Left colon (tissue), 2 donors: ENCODE measurements at places on chromosomes 12 and 14.
A peak's percentile ranks its signal among the peaks of the same experiment; 100 is the strongest.

DNA sequence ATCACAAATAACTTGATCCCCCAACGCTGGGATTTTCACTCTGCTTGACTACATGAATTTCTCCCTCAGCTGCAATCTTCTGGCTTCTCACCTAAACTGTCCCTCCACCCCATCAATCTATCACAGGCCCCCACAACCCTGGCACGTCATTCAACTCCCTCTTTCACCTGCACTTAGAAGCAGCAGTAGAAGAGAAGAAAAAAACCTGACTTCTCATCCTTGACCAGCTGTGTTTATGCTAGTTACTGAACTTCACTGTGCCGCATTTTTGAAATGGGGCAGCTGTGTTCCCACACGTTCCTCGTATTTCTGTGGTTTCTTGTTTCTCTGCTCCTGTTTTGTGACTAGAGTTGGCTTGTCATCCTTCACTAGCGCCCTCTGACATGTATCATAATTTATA lies 35.0 kb downstream of the ITPR2 start:
- no peak for DNase-seq

DNA sequence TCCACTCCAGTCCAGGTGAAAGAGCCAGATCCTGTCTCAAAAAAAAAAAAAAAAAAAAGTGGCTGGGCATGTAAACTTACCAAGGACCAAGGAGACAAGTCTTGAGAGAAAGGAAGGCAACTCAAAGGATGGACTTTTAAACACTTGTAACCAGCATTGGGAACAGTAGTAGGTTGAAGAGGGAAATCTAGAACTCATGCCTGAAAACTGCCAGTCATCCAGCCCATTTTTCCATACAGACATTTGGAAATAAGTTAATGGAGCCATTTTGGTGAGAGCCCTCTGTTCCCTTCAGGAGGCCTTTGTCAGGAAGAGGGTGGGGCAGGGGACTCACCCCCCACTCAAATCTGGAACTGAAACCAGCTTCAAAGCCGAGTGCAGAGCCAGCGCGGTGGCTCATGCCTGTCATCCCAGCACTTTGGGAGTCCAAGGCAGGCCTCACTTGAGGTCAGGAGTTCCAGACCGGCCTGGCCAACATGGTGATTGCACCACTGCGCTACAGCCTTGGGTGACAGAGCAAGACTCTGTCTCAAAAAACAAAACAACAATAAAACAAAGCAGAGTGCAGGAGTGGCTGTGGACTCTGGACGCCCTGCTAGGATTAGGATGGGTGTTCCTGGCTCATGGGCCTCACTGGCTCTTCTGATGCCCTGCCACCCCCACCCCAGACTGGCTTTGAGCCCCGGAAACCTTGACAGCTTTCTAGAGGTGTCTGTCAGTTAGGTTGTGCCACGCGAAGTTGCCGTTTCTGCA lies 1.6 kb upstream of the MLXIP start:
- DNase-seq = peak; percentile 70

GRCh38 chr12:3137268-3137781 lies 60.1 kb downstream of the TSPAN9 start:
- peak; percentile 14 for DNase-seq

DNA sequence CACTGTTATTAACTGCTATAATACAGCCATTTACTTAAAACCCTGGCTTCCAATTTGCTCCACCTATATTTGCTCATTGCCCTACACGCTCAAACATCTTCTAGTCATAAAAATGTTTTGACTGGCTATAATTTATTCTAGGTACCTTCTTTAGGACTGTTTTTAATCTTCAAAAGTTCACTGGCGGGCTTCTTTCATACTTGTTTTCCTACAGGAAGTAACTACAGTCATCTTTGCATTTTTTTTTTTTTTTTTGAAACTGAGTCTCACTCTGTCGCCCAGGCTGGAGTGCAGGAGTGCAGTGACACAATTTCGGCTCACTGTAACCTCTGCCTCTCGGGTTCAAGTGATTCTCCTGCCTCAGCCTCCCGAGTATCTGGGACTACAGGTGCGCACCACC lies 32.5 kb downstream of the MPHOSPH9 start:
- no peak for DNase-seq

DNA sequence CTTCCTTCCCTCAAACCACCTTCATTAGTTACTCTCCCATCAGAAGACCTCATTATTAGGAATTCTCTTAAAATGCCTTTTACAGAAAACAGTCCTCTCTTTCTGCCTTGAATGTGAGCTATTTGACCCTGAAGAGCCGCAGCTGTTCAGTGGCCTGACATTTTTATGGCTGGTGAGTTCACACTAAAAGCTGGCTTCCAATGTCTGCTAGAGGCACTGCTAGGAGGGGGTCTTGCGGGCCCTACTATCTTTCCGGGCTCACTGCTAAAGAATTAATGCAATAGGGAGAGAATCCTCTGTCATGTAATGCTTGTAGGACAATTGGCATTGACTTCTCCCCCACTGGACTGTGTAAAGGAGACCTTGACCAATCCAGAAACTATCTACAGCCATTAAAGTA lies 87.7 kb downstream of the GPR135 start:
- DNase-seq = no peak

DNA sequence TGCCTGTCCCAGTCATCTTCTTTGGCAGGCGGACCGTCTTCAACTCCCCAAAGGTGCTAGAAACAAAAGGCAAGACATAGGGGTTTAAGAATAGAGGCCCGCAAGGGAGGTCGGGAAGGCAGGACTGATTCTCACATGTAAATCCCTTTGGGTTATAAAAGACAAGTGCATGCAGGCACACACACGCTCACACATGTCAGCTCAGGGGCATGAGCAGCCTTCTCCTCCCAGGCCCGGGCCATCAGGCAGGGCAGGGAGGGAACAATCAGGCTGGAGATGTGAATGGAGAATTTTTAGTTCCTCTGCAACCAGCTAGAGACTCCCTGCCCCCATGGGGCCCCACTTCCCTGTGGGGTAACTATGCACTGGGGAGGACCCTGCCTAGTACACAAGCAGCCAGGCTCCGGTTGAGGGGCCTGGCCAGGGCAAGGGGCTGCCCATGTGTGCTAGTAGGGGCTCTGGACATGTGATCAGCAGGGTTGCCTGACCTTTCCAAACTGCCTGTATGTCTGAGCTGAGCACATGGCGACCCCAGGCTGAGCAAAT lies 107.2 kb downstream of the RBM19 start:
- no peak for DNase-seq

- DNase-seq = no peak
These were observed 207.9 kb downstream of the BMP4 start for GRCh38 chr14:53748691-53749090.

- DNase-seq = no peak
These were observed 246.2 kb upstream of the NPAS3 start for GRCh38 chr14:32692441-32692840.

- DNase-seq = no peak
These were observed 56.1 kb downstream of the CAPZA3 start for GRCh38 chr12:18794000-18794399.

DNA sequence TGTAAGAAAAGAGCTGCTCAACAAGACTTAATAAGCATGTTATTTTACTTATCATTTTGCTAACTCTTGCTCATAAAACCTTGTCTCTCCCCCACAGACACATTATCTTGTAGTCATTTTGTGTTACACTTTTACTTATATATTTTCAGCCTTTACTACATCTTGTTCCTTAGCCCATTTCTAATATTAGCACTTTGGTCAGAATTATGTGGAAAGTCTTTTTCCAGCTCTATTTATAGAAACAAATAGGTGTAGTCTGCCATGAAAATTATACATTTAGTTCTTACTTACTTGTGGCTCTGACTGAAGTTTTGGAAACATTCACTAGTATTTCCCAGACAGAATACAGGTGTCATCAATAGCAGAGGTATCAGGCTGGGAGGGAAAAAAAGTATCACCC lies 76.1 kb downstream of the TMEM116 start:
- DNase-seq = no peak

- peak; percentile 41 for DNase-seq
These were observed at the start of gene GPR68 for GRCh38 chr14:91244501-91244901. Gene GPR68, minus strand, starts transcription at chr14:91244704. Its CDS starts 9,654 bp downstream, at chr14:91235050.

GRCh38 chr12:69345742-69346141 lies 2.4 kb upstream of the LYZ start:
- no peak for DNase-seq

GRCh38 chr14:70789361-70789760 lies 20.0 kb downstream of the MAP3K9 start:
- peak; percentile 19 for DNase-seq

DNA sequence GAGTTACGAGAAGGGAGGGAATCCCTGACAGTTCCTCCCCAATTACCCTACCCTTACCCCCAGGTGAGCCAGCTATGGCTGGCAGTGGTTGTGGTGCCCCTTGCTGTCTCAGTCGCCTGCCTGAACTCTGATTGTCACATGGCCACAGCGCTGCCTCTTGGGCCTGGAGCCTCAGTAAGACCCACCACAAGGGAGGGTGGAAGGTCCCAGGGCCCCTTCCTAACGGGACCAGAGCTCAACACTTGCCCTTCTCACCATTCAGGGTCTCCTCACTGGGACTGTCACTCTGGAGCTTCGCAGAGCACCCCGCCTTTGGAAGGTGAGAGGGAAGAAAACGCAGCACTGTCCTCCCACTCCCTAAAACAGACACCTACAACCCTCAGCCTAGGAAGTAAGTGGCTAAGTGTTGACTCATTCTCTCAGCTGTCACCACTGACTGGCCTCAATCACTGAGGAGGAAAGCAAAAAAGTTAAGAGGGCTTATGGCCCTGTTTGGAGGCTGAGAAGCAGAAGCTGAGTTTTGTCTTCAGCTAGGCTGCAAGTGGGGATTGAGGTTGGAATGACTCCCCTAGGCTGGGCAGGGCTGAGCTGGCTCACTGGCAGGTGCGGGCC lies 1.0 kb downstream of the TMEM253 start:
- DNase-seq = no peak

DNA sequence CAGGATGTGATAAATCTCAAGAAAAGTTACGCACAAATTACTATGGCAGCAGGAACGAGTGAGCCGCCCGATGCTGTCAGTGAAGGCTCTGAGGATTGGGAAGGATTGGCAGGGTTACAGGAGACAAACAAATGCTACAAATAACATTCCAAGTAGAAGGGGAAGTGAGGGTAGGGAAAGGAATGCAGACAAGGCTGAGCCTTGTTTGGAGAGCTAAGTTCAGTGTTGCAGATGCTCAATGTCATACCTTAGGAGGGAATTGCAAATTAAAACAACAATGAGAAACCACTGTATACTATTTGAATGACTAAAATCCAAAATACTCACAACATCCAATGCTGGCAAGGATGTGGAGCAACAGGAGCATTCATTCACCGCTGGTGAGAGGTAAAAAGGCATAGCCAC lies 1.3 kb downstream of the CLEC9A start:
- DNase-seq = no peak

DNA sequence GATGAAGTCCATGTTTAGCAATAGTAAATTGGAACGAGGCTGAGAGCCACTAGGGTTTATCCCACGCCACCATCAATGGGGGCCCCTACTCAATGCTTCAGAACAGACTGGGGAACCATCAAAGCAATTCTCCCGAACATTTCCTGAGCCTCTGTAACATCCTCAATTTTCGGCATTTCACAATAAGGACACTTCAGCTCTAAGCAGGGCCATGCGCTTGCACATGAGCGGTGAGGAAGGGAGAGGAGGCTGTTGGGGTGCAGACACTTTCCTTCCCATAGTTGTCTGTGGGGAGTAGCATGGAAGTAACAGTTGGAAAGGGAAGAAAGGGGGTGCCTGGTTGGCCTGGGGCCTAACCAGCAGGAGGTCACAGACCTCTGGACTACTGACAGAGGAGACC lies 129.9 kb upstream of the PRMT8 start:
- DNase-seq = no peak

DNA sequence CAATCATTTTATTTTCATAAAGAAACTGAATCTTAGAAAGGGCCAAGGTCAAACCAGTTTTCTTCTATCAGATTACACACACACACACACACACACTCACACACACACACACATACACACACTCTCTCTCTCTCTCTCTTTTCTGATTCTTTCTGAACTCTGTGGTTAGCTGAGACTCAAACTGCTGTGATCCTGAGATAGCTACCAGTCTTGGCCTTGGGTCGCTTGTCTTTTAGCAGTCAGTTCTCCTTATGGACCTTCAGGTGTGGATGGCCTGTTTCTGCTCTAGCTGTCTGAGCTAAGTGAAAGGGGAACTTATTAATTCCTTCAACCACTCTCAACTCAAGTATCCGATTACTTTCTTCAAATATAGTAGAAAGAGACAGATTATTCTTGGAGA lies 145.1 kb downstream of the GRIP1 start:
- no peak for DNase-seq

DNA sequence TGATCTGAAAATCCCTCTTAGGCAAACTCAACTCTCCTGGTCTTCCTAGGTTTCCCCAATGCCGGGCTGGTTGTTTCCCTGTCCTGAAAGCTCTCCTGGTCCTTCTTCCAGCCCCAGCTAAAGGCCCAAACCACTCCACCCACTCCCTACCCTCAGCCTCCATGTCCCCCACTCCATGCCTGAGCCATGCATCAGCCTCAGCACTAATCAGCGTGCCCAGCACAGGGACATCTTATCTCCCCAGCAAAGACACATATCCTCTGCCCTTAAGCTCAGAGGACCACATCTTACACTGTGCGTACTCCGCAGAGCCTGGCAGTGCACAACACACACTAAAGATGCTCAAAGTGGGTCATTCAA lies 25.9 kb downstream of the ACTN1 start:
- DNase-seq = no peak

GRCh38 chr14:59869381-59870255 lies 958 bp downstream of the RTN1 start:
- no peak for DNase-seq

GRCh38 chr14:64758691-64759554 lies 54.7 kb downstream of the PLEKHG3 start:
- DNase-seq = no peak

- no peak for DNase-seq
These were observed 151.4 kb upstream of the HIF1A start for GRCh38 chr14:61543946-61544345.

GRCh38 chr14:22699801-22700564 lies 55.8 kb upstream of the OR6J1 start:
- DNase-seq = no peak

DNA sequence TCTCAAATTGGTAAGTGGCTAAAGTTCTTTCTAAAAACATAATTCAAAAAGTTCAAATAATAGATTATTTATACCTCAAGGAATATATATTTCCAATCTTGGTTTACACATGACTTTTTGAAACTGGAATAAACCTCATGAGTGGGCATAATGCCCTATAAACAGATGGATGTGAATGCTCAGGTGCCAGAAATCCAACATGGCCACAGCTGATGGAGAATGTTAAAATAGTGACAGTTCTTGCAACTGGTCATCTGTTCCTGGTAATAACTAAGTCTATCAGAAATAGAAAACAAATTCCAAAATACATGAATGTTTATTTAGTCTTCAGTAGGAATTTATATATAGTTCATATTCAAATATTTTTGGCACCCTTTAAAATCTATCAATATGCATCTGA lies 21.6 kb upstream of the CNOT2 start:
- no peak for DNase-seq

- DNase-seq = no peak
These were observed 9.8 kb upstream of the BDKRB2 start for GRCh38 chr14:96194657-96195431.
